ENCODE measurements at places on chromosomes 13 and 19.

GRCh38 chr19:30757837-30758617 is 385.8 kb downstream of the ZNF536 start:
- DNase-seq: no peak

DNA sequence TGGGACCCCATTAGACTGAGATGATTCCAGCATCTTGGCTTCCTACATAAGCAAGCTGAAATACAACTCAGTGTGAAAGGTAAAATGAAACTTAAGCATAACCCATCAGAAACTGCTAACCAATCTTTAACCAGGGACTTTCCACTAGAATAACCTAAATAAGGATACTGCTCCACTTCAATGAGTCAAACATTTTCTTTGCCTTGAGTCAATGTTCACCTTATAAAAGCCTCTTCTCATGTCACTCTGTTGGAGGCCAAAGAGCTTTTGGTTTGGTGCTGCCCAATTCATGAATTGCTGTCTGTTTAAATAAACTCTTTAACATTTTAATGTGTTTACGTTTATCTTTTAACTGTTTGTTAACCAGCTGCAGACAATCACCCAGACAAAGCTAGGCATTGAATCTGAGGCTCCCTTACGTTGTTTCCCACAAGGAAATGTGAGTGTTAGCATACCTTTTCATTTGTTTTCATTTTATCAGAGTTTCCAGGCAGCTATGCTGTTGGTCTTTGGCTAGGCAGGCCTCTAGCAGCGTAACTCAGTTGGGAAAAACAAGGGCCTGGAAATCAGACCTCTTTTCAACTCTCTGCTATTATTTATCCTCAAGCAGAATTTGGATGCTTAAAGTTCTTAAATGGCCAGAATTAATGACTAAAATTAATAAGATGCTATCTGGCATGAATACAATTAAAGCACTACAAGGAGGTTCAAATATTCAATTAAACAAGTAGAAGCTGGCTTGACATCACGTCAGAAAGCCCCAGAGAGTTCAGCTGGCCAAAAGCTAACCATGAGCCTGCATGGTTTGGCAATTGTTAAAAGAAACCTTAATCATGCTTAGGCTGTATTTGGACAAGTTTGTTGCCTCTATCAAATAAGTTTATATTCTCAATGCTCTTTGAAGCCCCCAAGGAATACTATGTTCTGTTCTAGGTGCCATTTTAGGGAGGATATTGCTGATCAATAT is 200.2 kb downstream of the DCLK1 start:
- DNase-seq: no peak

- DNase-seq: no peak
These were observed at the start of gene LIM2 for GRCh38 chr19:51387924-51388389. Gene LIM2, minus strand, starts transcription at chr19:51387974. Its CDS starts 531 bp downstream, at chr19:51387443.

DNA sequence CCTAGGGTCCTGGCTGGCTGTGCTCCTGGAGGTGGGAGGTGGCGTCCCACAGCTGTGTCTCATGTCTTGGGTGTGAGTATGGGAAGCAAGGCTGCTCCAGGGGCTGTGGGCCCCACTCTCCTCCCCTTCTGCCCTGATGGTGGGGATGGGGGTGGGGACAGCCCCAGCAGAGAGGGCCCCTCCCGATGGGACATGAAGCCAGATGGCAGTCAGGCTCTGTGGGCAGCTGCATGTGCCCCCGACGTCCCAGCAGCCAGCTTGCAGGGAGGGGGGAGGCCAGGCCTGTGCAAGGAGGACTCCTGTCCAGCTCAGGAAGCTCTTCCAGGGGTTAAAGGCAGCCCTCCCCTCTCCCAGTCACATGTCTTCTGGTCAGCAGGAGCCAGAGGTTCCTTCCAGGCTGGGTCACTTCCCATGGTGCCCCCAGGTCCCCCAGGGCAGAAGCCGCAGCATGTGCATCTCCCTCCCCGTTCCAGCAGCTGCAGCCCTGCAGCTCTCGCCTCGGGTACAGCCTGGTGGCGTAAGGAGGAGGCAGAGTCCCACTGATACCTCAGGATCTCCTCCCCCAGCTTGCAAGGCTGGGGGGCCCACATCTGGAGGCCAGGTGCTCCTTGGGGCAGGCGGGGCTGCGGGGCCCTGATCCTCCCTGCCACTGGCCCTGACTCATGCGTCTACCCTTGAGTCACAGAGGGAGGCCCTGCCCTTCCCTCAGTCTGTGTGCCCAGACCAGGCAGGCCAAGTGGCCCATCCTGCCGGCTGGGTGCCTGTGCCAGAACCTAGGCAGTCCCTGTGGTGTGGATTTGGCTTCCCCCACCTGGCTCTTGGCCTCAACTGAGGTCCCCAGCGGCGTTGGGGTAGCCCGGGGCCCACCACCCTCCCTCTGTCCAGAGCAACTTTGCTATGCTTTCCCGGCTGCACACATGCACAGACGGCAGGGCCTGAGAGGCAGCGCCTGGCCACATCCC is 13.0 kb downstream of the YIPF2 start:
- no peak for DNase-seq

- no peak for DNase-seq
These were observed 149.4 kb downstream of the SHISA2 start for GRCh38 chr13:25902455-25902854.

GRCh38 chr13:101019126-101019525 is 344.5 kb upstream of the TMTC4 start:
- no peak for DNase-seq

GRCh38 chr19:19115954-19116353 is 22.3 kb downstream of the TMEM161A start:
- peak; percentile 19 for DNase-seq

DNA sequence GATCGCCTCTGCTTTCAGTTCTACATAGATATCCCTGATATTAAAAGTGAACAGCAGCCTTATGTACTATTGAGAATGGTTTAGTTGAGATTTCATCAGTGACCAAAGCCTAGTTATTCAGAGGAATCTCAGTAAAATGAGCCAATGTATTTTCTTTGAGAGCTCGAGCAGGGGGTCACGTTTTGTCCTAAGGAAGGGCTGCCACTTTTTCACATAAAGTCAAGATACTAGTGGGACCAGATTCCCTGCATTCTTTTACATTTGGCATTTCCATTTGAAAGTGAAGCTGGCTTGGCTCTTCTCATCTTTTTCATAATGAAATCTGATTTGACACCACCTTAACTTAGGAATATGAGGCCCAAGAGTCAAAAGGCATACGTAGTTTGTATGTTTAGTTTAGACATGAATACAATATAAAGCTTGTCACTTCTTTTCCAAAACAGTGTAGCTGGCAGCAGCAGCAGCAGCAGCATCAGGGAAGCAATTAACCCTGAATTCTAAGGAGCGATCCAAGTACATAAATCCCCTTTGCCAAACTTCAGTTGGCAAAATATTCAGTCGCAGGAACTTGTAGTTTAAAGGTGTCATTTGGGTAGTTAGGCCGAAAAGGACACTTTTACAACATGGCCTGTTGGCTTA is 1752.2 kb upstream of the PCDH20 start:
- no peak for DNase-seq

GRCh38 chr13:49246850-49247642 is 679 bp upstream of the CDADC1 start:
- no peak for DNase-seq

DNA sequence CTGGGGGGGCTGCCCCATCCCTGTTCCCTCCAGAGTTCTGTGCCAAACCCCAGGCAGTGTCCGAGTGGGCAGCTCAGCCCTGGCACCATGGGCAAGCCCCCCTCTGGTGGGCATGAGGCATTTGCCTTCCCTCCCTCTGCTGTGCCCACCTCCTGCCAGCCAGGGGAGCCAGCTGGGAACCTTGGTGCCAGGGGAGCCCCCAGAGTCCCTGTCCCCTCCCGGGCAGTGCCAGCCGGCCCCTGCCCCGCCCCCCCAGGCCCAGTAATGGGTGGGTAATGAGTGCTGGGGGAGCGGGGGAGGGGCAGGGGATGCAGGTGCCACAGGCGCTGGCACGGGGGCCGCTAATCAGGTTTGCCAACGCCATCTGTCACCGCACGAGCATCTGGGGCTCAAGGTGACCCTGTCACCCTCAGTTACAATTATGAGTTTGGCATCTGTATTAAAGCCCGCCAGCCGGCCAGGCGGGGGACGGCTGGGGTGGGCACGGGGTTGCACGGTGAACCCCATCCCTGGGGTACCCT is 5.9 kb downstream of the DAND5 start:
- DNase-seq: no peak

- DNase-seq: no peak
These were observed 17.8 kb downstream of the KCTD12 start for GRCh38 chr13:76868371-76868770.

GRCh38 chr13:51959773-51960172 is 51.5 kb downstream of the ATP7B start:
- DNase-seq: no peak

DNA sequence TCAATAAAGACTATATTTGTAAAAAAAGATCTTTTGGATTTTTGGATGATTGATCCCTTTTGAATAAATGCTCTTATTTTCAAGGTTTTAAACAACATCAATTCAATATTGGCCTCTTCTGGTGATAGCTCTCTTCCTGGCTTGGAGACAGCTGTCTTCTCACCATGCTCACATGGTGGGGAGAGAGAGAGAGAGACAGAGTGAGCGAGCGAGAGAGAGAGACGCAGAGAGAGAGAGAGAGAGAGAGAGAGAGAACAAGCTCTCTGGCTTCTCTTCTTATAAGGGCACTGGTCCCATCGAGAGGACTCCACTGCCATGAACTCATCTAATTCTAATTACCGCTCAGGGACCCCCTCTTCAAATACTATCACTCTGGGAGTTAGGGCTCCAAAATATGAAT is 32.1 kb upstream of the FARP1 start:
- DNase-seq: no peak

- no peak for DNase-seq
These were observed 1573.1 kb downstream of the EFNB2 start for GRCh38 chr13:104962411-104962810.

DNA sequence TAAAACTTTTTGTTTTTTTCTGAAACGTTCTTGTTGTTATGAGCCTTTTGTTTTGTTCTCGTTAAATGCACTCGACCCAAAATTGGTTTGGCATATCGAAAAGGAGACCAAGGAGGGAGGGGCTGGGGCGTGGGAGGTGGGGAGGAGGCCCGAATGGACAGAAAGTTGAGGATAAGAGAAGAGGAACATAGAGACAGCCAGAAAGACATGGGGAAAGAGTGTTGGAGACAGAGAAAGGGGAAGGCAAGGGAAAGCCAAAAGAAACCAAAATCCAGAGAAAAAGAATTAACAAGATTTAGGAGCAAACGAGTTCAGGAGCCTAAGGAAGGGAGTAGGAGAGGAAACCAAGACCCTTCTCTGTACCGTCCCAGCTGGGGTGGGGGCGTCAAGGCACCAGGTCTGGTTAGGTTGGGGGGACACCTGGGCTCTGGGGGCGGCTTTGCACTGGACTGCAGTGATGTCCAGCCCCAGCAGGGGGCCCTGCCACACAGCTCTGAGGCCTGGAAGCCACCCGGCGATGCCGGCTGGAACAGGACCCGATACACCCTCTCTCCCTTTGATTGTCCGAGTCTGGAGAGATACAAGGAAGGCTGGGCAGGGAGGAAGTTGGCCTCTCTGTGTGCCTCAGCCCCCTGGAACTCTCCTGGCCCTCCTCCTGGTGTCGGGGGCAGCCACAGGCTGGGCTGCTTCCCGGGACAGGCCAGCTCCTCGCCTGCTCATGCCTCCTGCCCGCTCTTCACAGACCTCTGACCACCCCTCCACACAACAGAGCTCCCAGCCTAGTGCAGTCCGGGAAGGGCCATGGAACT is 11.6 kb upstream of the ASF1B start:
- peak; percentile 23 for DNase-seq

DNA sequence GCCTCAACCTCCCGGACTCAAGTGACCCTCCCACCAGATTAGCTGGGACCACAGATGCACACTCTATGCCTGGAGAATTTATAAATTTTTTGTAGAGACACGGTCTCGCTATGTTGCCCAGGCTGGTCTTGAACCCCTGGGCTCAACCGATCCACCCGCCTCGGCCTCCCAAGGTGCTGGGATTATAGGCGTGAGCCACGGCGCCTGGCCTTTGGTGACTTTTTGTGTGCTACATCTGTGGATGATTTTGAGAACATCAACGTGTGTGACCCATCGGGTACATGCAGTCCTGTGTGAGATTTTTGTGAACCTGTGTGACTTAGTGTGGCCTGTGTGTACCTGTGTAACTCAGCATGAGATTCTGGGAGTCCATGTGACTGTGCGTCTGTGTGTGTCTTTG is 8.5 kb upstream of the NFIX start:
- no peak for DNase-seq

- no peak for DNase-seq
These were observed 887 bp downstream of the NDUFS7 start for GRCh38 chr19:1384478-1385110.

GRCh38 chr13:86402500-86402899 is 603.3 kb upstream of the SLITRK6 start:
- no peak for DNase-seq
